ENCODE measurements at places on chromosomes 1 and 21.

DNA sequence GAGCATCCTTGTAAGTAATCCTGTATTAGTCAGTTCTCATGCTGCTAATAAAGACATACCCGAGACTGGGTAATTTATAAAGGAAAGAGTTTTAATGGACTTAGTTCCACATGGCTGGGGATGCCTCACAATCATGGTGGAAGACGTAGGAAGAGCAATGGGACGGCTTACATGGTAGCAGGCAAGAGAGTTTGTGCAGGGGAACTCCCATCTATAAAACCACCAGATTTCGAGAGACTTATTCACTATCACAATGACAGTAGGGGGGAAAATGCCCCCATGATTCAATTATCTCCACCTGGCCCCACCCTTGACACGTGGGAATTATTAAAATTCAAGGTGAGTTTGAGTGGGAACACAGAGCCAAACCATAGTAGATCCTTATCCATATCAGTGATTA is 124.7 kb downstream of the HIVEP3 start:
- no peak for DNase-seq

- no peak for DNase-seq
Measured at GRCh38 chr1:203778146-203778545, 13.2 kb downstream of the LAX1 start.

GRCh38 chr21:33655588-33656221 is 13.4 kb downstream of the ITSN1 start:
- no peak for DNase-seq

GRCh38 chr1:89821322-89822108 is 683 bp downstream of the LRRC8D start:
- peak; percentile 29 for DNase-seq

- no peak for DNase-seq
Measured at GRCh38 chr21:42939582-42940413, 14.4 kb upstream of the ERVH48-1 start.

GRCh38 chr1:95622609-95623008 is 388.6 kb downstream of the RWDD3 start:
- no peak for DNase-seq

DNA sequence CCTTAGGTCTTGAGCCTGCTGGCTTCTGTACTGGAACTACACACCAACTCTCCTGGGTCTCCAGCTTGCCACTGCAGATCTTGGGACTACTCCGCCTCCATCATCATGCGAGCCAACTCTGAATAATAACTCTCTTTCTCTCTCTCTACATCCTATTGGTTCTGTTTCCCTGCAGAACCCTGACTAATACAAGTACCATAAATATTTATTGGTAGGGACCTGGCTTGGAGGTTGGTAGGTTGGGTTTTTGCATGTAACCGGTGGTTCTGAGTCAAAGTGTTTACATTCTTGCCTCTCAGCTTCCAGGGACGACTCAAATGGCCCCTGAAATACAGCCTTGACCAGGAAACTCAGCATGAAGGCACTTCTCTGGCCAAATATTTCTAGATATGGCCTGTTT is 110.4 kb downstream of the KCND3 start:
- DNase-seq, result no peak

GRCh38 chr1:116128664-116129063 is 17.5 kb downstream of the MAB21L3 start:
- DNase-seq, result peak; percentile 27

GRCh38 chr1:29563571-29563970 is 327.2 kb downstream of the PTPRU start:
- no peak for DNase-seq

GRCh38 chr1:237539055-237539454 is 351.7 kb downstream of the ZP4 start:
- DNase-seq, result no peak

- DNase-seq, result no peak
Measured at GRCh38 chr1:204065174-204065985, 7.5 kb upstream of the SOX13 start.
